ENCODE measurements at places on chromosomes 3 and 15. TPM values are rescaled to one million over a fixed set of nuclear protein-coding genes. Genes with fewer than 3 reads are reported as not detected.

The HCLS1 gene
- 82.7 TPM for total RNA-seq

The BNC1 gene
- total RNA-seq: 1.5 TPM

The PLEKHO2 gene
- 22.5 TPM for total RNA-seq

The RBP2 gene
- total RNA-seq: not detected

The DPPA4 gene
- total RNA-seq: not detected

The GOLGA6B gene
- total RNA-seq: not detected

The PLSCR4 gene
- 43.8 TPM for total RNA-seq

The PRSS50 gene
- total RNA-seq: not detected

The SEMA3G gene
- total RNA-seq: 3.5 TPM

The TGM4 gene
- total RNA-seq: 0.07 TPM

The PLA2G4D gene
- total RNA-seq: not detected

The CYP1A1 gene
- total RNA-seq: 30.3 TPM

The TMEM212 gene
- total RNA-seq: not detected

The CCK gene
- not detected for total RNA-seq

The RAB6B gene
- 1.1 TPM for total RNA-seq

The CADPS gene
- total RNA-seq: not detected

The FANCD2OS gene
- total RNA-seq: not detected

The HHATL gene
- not detected for total RNA-seq

The C3orf62 gene
- 0.80 TPM for total RNA-seq

The NISCH gene
- total RNA-seq: 27.5 TPM

The TRPM1 gene
- 0.60 TPM for total RNA-seq
